H54 (cell line): ENCODE measurements at places on chromosomes 7 and 10.
A peak's percentile ranks its signal among the peaks of the same experiment; 100 is the strongest.

DNA sequence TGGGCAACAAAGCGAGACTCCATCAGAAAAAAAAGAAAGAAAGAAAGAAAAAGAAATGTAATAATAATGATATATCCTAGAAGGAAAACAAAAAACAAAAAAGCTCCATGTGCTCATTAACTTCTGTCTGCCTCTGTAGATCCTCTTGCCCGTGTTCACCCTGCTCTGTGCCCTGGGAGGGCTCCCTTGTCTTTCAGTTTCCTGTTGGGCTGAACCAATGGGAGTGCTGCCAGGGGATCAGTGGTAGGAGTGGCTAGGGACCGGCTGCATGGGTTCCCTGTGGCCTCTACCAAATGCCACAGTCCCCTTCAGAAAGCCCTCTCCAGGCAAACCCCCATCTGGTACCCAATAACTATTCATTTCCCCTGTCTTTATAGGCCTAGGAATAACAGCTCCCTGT, 51.8 kb upstream of the PARD3 start:
- DNase-seq, result no peak

DNA sequence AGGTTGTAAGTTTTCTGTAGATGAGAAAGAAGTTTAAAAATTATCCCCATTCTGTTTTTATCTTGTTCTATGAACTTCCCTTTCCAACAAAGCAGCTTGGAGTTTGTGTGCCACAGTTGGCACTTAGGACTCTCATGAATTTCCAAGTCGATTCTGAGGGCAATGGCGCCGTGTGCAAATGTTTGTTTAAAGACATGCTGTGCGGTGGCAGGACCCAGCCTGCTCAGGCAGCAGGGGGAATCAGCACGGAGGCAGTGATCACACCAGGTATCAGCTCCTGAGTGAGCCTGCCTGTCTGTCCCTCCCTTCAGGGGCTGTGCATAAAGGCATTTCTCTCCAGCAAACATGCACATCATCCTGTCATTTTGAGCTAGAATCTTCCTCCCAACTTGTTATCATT, 109.8 kb upstream of the WDR11 start:
- DNase-seq, result no peak

- DNase-seq, result no peak
Observed at GRCh38 chr10:36089790-36090440, 447.8 kb upstream of the FZD8 start.

DNA sequence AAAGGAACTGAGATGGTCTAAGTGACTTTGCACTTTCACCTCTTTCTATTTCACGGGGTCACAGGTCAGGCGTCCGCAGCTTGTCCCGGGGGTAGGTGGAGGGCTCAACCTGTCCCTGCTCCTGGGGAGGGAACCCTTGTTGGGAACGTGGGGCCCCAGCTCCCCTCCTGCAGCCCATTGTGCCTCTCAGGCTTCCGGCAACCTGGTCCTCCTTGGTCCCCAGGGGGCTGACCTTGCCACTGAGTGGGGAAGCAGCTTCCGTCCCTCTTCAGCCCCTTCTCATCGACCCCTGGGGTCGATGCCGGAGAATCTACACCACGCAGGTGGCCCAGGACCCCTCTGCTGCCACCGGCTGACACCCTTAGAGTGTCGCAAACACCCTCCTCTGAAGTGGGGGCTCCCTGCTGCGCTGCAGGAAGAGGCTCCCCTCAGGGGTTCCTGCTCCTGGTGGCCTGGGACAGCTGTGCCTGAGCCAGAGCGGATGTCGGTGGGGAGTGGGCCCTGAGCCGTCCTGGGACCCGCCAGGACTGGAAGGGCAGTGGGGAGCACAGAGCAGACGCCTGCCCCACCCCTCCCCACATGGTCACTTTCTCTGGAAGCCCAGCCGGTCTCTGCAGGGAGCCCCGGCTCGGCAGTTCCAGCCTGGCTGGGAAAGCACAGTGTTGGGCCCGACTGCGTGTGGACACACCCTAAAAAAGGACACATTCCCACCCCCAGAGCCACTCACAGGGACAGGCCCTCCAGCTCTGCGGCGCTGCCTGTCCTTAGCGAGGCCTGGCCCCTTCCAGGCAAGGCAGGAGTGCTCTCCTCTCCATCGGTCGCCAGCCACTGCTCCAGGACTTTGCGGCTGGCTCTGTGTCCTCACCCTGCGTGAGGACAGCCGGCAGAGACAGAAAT, 357.5 kb upstream of the SHH start:
- no peak for DNase-seq

GRCh38 chr10:119737823-119738222, 12.0 kb downstream of the INPP5F start:
- peak; percentile 71 for DNase-seq

GRCh38 chr7:143504215-143504936, 26.7 kb downstream of the TAS2R41 start:
- no peak for DNase-seq

GRCh38 chr7:26688388-26688787, 176.0 kb downstream of the SKAP2 start:
- no peak for DNase-seq

DNA sequence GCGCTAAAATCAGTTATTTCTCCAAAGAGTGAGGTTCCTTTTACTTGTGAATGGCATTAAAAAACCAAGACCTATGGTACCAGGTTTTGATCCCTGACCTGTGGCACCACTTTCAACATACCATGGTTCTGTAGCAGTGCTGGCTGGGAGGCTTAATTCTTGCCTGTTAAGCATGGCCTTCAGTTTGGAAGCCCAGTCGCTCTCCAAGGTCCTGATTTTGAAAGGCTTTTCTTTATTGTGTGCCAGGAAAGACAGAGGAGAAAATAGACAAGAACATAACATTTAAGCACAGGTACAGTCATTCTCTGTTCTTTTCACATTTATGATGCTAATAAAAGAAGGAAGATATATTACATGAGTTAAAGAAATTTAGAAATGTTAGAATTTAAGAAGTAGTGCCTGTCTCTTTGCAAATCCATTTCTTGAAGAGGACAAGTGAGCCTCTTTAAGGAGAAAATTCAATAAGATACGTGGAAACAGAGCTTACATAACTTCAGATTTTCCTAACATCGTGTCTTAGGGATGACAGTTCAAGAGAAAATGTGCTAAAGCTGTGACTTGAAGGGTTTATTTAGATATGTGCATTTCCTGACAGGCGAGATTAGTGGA, 357.6 kb downstream of the DPP6 start:
- DNase-seq, result no peak

DNA sequence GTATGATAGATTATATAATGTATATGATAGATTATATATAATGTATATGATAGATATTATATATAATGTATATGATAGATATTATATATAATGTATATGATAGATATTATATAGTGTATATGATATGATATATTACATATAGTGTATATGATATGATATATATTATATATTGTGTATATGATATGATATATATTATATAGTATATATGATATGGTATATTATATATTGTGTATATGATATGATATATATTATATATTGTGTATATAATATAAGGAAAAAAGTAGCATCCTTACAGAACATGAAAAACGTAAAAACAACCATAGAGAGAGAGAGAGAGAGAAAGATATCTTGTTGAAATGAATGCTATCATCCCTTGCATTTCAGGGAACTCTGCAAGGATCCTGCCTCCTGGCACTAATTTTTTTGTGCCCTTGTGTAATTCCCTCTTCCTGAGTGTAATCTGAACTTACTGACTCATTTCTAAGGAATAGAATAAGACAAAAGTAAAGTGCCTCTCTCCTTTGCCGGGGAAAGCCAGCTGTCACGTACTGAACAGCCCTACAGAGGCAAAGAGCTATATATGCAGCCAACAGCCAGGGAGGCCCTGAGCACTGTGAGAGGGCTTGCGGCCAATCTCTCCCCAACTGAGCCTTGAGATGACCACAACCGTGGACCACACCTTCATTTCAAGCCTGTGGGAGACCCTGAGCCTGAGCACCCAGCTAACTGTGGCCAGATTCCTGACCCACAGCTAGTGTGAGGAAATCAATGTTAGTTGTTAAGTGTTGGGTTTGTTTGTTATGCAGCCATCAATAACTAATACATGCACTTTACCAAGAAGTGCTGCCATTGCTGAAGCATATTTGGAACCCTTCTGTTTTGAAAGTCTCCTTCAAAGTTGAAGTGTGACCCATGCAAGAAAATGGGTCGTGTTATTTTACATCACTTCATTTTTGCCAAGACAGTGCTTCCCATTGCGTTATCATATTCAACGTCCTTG, 61.1 kb upstream of the EZH2 start:
- DNase-seq, result no peak

GRCh38 chr10:70074165-70074564, 21.5 kb downstream of the MACROH2A2 start:
- no peak for DNase-seq

DNA sequence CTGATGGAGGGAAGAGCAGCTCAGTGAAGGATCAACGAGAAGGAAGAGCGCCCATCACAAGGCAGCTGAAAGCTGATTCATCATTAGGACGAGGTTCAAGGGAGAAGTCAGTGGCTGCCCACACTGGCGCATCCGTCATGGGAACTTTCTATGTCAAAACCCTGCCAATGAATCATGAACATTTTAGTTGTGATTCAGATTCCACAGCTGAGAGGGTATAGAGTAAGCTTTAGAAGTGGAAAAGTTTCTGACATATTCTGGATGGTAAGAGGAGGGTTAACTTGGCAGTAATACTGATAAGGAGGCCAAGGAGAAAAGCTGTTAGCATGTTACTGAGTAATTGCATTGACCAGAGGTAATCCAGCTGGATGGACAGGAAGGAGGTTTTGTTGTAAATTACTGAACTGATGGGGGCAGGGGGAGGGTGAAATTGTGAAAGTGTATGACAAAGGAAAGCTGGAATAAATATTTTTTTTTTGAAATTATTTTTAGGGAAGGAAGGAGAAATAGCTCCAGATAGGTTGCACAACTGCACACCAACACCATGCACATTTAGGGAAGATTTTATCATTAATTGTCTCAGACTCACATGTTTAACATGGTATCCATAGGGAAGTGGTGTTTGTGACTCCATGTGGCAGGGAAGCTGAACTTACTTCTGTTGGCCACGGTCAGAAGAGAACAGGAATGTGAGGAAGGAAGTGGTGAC, 78.3 kb upstream of the NRP1 start:
- peak; percentile 54 for DNase-seq

DNA sequence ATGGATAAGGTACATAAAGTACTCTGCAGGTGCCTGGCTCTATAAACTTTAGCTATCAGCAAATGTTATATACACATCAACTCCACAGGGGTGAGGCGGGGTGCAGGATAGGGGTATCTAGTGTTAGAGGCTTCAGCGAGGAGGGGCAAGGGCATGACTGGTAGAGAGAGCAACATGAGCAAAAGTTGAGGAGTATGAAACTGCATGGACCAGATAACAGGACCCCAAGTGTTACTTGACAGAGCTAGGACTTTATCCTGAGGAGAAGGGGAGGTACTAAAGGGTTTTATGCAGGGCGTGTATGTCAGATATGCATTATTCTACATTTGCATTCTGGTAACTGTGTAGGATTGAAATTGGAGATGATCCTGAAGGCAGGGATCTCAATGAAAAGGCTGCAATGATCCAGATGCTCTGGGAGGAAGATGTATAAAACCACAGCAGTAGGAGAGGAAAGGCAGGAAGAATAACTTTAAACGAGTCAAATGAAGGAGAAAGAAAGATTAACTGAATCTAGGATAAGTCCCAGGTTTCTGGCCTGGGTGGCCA, 109.8 kb upstream of the FAM133B start:
- DNase-seq, result no peak

- DNase-seq, result no peak
Observed at GRCh38 chr7:151710121-151710640, 166.7 kb downstream of the PRKAG2 start.

- no peak for DNase-seq
Observed at GRCh38 chr7:24152356-24152755, 131.6 kb upstream of the NPY start.

- DNase-seq, result no peak
Observed at GRCh38 chr10:30857803-30858202, 173.9 kb downstream of the ZNF438 start.
